Epithelial cell of prostate (primary cell): ENCODE measurements at places on chromosomes 5 and 9.

DNA sequence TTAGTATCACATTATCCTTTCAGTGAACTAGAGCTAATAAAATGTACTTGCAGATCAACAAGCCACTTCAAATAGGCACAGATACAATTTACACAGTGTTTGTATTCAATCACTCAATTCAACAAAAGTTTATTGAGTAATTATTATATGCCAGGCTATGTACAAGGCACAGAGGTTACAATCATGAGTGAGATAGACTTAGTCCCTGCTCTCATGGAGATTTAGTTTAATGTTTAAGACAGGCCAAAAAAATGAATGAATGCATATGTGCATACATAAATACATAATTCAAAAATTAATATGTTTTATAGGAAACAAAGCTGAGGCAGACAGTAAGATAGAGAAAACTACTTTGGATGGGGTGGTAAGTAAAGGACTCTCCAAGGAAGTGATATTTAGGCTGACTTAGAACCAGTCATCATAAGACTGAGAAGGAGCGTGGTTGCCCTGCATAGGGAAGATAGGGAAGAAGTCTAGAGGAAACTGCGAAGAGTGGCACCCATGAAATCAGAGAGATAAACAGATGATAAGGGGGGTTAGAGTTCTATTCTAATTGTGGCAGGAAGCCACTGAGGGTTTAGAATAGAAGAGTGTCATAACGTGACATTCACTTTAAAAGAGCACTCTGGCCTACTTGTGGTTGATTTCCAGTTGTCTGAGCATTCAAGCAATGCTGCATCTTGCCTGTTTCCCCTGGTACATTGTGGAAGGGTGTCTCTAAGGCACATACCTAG is 49.7 kb upstream of the GRAMD2B start:
- DNase-seq: no peak

DNA sequence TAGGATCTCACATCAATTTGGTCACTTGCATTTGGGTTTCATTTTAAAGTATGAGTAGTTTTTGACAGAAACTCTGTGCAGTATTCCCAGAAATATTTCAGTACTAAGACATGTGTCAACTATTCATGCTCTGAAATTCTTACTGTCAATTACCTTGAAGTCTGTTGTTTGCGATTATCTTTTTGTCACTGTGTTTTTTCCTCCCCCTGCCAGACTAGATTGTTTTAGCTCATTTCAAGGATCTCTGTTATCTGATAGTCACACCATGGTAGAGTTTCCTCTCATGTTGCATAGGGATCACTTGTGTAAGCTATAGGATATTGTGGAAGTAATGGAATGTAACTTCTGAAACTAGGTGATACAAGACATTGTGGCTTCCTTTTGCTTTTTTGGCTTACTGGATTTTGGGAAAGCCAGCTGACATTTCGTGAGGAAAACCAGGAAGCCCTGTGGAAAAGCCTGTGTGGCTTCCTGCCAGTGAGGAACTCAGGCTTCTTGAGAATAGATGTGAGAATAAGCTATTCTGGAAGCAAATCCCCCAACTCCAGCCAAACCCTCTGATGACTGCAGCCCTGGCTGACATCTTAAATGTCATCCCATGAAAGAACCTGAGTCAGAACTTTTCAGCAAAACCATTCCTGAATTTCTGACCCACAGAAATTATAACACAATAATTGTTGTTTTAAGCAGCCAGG is 122.2 kb downstream of the FGF10 start:
- no peak for DNase-seq

DNA sequence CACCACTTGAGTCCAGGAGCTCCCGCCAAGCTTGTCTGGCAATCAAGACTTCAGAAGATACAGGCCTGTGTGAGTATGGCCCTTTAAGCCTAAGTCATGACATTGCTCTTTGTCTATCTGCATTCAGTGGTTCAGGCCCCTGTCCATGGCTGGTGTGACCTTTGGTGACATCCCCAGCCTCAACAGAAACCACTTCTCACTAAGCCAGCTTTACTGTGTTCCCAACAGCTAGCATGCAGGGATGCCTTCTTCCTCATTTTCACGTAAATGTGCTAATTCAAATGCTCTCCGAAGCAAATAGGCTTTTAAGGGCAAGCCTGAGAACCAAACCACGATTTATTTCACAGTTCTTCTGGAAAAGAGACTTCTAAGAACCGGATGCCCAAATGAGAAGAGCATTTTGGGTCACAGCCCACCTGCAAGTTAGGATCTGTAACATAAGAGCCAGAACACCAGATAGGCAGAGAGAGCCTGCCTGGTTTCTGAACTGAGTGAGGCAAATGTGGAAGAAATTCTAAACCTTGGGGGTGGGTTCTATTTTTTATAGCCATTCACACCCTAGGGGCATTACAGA is 14.9 kb downstream of the CD180 start:
- no peak for DNase-seq

GRCh38 chr9:71384343-71384742 is 262.9 kb upstream of the TRPM3 start:
- DNase-seq: no peak

DNA sequence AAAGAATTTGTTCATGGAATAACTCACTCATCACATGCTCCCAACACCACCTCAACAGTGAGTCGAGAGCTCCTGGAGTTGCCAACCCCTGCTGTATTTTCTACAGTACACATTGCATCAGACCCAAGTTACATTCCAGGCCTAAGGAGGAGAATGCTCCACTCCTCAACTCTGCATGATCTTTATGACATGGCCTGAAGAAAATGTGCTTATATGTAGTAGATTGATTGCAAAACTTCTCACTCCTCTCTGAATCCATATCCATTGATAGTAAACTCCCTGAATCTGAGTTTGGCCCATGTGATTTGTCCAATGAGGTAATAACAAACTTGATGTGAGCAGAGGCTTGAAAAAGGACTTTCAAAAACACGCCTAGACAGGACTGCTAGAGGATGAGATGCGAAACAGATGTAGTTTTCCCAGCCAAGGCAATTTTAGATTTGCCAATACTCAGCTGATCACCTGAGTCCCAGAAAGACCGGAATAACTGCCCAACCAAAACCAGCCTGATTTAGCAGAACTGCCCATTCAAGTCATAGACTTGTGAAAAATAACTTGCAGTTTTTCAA is 29.0 kb upstream of the PAPPA start:
- DNase-seq: peak; percentile 78
